ENCODE measurements at places on chromosomes 16 and 17. TPM values are rescaled to one million over a fixed set of nuclear protein-coding genes. Genes with fewer than 3 reads are reported as not detected.

- peaks cover 6% of the 10 kb centered on the region for H3K4me1 ChIP-seq
- H3K4me3 ChIP-seq: no peak overlapping the region
- no peak for DNase-seq
- H3K27ac ChIP-seq: peak overlapping the region; percentile 17
Observed at GRCh38 chr16:68200088-68200783, 35.7 kb downstream of the ESRP2 start.

DNA sequence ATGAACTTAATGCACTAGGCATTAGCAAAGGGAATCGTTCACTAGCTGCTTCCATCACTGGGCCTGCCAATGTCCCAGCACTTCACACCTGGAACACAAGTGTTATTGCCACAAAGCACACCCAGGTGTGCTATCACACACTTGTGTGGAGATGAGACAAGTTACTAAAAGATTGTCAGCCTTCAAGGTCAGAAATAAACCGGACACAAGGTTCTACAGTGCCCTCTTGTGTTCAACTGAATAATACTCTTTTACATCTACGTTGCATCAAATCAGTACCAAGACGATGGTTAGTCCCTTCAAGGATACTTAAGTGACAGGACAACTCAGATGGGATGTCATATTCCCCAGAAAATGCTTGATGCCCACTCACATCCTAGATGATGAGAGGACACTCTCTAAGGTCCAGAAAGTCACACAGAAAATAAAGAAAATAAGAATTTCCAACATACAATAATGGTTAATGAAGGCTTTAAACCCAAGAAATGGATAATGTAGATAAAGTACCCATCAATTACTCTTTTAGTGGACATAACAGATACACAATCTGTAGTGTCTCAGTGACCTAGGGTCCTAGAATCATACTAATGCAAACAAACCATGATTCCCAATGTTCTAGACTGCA, 16.4 kb upstream of the GLG1 start:
- no peak overlapping the region for H3K4me3 ChIP-seq
- no peak for DNase-seq
- H3K27me3 ChIP-seq: no peaks in the 10 kb centered on the region
- peak overlapping the region; percentile 42 for H3K27ac ChIP-seq

DNA sequence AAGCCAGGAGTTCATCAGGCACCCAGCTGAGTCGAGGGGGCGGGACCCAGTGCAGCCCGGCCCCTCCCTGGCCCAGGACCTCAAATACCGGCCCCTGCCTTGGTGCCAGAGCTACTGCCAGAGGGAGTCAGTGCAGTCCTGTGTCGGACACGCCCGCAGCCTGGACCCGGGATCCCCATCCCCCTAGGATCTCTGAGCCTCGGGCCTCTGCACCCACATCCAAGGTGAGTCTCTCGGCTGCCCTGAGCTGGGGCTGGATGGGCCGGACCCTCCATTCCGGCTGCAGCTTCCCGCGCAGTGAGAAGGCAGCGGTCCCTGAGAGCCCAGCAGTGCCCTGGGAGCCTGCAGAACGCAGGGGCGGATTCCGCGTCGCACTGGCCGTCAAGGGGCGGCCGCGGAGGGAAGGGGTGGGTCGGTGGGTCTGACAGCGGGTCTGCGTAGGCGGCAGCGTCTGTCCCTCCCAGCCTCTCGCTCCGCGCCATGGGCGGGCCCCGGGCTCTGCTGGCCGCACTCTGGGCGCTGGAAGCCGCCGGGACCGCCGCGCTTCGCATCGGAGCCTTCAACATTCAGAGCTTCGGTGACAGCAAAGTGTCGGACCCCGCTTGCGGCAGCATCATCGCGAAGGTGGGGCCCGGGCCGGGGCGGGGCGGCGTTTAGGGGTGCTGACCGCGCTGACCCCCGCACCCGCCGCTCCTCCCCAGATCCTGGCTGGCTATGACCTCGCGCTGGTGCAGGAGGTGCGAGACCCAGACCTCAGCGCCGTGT, at the start of gene DNASE1L2:
DNASE1L2 (plus strand) TSS at position 108 of the 765 bp plus-strand sequence; CDS start at position 481, 373 bp downstream.
- no peak within 1 kb of the TSS for H3K27ac ChIP-seq
- no peak for DNase-seq
- peaks cover 19% of the 10 kb centered on the region for H3K27me3 ChIP-seq
- H3K36me3 ChIP-seq: peaks cover 3% of the 10 kb centered on the region
- no peaks in the 10 kb centered on the region for H3K4me1 ChIP-seq

DNA sequence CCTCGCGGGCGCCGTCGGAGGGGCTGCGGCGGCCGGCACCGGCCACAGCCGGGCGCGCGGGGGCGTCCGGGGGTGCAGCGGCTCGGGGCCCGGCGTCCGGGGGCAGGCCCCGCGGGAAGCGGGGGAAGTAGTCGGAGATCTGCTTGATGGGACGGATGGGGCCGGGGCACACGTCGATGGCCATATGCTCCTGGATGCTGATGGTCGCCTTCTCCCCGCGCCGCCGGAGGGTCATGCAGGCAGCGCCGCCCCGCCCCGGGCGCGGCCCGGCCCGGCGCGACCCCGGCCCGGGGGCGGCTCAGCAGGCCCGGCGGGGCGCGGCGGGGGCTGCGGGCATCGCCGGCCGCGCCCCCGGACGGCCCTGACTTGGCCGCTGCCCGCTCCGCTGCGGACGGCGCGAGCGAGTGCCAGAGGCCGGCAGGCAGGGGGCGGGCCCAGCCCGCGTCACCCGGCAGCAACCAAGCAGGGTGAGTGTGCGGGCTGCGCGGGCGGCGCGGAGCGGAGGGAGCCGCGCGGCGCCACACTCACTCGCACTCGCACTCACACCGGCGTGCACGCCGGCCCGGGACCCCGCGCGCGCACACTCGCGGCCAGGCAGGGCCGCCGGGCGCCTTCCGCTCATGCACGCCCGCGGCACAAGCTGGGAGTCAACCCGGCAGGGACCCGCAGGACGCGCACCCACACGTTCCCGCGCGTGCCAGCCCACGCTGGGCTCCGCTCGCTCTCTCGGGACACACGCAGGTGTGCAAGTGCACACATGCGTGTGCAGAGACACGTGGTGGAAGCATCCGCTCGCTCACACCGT, at the start of gene DOC2B:
DOC2B (minus strand) TSS at position 406 of the 805 bp plus-strand sequence; CDS start at position 235, 171 bp downstream.
- peak within 1 kb of the TSS; percentile 26 for H3K27ac ChIP-seq
- H3K4me1 ChIP-seq: peaks cover 17% of the 10 kb centered on the region
- no peaks in the 10 kb centered on the region for H3K36me3 ChIP-seq
- peaks cover 73% of the 10 kb centered on the region for H3K27me3 ChIP-seq
- DNase-seq: no peak

DNA sequence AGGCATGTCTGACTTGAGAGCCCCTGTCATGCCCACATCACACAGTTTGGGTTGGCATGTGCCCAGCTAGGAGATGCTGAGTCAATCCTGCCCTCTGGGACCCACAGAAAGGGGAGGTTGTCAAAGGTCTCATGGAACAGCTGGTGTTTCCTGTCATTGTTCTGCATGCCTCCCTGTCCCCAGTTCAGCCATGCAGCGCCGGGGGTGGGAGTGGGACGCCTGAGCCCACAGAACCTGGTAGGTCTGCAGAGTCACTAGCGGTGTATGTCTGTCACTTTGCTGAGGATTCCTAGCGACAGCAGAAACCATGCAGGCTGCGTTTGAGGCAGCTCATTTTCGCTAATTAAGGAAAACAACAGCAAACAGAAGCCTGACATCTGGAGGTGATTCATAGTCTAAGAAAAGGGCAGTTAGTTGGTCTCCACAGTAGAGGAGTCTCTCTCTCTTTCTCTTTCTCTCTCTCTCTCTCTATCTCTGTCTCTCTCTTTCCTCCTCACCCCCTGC, 19.6 kb upstream of the CCL1 start:
- no peak for DNase-seq
- no peaks in the 10 kb centered on the region for H3K36me3 ChIP-seq
- peaks cover 19% of the 10 kb centered on the region for H3K27me3 ChIP-seq
- no peak overlapping the region for H3K4me3 ChIP-seq
- peaks cover 3% of the 10 kb centered on the region for H3K4me1 ChIP-seq

GRCh38 chr16:71296584-71297340, 7.6 kb upstream of the CMTR2 start:
- no peak for DNase-seq
- H3K4me1 ChIP-seq: no peaks in the 10 kb centered on the region

DNA sequence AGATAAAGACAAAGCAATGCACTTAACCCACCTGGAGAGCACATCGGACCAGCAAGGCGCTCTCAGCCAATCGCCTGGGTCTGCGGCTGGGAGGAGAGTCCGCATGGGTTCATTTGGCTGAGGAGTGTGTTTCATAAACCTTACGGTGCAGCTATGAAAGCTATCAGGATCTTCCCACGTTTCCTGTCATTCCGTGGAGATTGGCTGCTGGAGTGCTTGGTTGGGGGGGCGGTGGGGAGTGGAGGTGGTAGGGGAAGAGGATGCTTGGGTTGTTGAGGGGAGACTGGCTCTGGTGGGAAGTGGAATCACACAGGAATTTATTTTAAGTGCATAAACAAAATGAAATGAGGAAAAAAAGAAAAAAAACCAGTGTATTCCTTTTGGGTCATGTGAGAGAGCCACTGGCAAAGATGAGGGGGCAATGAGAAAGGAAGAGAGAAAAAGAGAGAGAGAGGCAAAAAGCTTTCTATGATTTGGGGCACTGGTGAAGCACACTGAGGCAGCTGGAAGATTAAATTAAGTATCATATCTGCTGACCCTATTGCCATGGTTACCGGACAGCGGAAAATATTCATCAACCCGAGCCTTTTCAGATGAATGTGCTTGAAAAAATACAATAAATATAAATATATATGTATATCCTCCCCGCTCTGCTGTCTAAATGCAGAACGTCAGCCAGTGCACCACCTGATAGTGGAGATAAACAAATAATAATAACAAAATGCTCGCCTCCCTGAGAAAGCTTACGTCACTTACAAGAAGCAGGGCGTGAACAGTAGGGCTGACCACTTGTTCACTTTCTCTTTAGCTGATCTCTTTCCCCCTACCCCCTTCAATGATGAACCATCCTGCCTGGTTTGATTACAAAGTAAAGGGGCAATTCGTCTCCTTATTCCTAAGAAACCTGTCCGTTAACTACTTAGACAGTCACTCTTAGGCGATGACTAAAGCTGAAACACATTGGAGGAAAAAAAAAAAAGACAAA, 457.0 kb upstream of the ZFHX3 start:
- H3K36me3 ChIP-seq: no peaks in the 10 kb centered on the region
- DNase-seq: no peak
- no peak overlapping the region for H3K4me3 ChIP-seq
- H3K27me3 ChIP-seq: peaks cover 12% of the 10 kb centered on the region
- H3K4me1 ChIP-seq: peaks cover 15% of the 10 kb centered on the region
- no peak overlapping the region for H3K27ac ChIP-seq

The ALOX15B gene
- total RNA-seq: not detected

The RCVRN gene
- total RNA-seq: not detected

The PRAC2 gene
- total RNA-seq: not detected

DNA sequence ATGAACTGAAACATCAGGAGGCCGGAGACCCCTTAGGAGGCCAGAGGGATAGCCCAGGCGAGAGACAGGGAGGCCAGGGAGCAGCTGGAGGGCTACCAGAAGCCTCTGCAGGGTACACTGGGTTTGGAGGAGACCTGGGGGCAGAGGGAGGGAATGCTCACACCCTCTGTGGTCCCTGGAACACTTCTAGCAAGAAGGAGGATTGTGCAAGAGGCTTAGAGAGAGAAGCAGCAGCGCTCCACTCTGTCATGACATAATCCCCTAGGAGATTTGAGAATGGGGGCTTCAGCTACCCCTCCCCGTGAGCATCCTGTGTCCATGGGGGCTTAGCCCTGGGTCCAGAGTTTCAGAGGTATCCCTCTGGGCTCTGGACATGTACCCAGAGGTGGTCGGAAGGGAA, 15.8 kb downstream of the GPR142 start:
- no peak overlapping the region for H3K4me3 ChIP-seq
- H3K4me1 ChIP-seq: peaks cover 16% of the 10 kb centered on the region

DNA sequence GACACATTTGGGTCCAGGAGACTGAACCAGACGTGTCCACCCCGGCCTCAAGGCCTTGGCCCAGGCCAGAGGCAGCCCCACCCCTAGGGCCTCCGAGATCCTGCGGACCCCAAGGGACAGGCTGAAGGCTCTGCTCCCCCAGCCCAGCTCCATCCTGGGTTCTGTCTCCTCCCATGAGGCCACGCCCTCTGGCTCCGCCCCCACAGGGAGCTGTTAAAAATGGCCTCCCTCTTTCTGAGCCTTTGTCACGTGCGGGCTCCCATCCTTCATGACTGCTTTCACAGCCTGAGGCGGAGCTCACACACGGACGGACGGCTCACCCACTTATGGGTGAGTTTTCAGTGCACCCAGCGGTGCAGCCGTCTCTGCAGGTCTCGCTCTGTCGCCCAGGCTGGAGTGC, 6.5 kb upstream of the CACNA1H start:
- no peak overlapping the region for H3K27ac ChIP-seq
- no peaks in the 10 kb centered on the region for H3K36me3 ChIP-seq
- no peaks in the 10 kb centered on the region for H3K27me3 ChIP-seq
- peaks cover 4% of the 10 kb centered on the region for H3K4me1 ChIP-seq
- no peak overlapping the region for H3K4me3 ChIP-seq

DNA sequence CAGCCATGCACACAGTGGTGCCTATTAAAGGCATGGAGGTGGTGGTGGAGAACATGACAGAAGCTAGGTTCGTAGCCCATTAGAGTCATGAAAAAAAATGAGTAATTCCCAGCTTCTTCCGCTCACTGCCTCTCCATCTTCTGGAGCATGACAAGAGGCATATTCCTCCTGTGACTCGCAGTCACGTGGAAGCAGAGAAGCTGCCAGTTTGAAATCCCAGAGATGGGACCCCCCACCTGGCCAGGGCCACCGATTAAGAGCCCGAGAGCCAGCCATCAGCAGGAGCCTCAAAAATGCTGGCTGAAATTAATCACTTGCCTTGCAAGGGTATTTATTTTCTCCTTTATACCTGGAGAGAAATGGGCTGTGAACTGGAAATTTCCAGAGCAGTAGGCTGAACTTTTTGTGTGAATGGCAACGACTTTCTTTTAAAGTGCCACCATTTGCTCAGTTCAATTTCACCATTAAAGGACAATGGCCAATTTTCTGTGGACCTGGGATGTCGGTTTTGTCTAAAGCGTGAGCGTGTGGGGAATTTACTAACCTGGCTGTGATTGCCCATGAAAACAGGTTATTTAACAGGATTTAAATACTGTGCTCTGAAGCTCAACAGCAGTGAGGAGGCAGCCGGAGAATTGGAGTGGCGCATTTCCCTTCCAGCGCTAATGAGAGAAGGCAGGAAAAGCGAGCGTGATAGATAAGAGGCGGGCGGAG, 189.7 kb upstream of the SDK2 start:
- H3K27ac ChIP-seq: no peak overlapping the region
- no peak overlapping the region for H3K4me3 ChIP-seq
- H3K36me3 ChIP-seq: no peaks in the 10 kb centered on the region

The POLR3K gene
- total RNA-seq: 17.6 TPM

The ST6GALNAC1 gene
- total RNA-seq: 10.3 TPM

The EFCAB13 gene
- 4.4 TPM for total RNA-seq

DNA sequence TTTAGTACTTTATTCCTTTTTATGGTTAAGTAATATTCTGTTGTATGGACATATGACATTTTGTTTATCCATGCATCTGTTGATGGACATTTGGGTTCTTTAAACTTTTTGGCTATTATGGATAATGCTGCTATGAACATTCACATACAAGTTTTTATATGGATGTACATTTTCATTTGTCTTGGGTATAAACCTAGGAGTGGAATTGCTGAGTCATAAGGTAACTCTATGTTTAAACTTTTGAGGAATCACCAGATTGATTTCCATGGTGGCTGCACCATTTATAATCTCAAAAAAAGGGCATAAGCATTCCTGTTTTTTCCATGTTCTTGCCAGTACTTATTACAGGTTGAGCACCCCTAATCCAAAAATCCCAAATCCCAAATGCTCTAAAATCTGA, 90.3 kb upstream of the CRHR1 start:
- no peaks in the 10 kb centered on the region for H3K36me3 ChIP-seq
- no peak overlapping the region for H3K4me3 ChIP-seq
- H3K27ac ChIP-seq: no peak overlapping the region
- peaks cover 70% of the 10 kb centered on the region for H3K27me3 ChIP-seq
- no peak for DNase-seq

- DNase-seq: no peak
- H3K36me3 ChIP-seq: peaks cover 25% of the 10 kb centered on the region
- peaks cover 9% of the 10 kb centered on the region for H3K4me1 ChIP-seq
- H3K4me3 ChIP-seq: no peak overlapping the region
Observed at GRCh38 chr17:64061178-64061898, 40.9 kb upstream of the ICAM2 start.

The PRSS22 gene
- total RNA-seq: 56.8 TPM
